Stimulated activated CD4-positive, alpha-beta T cell treated with anti-CD3 and anti-CD28 coated beads, Interleukin-1b, Interleukin-23, amount 100 ng/mL, for 48 hours (primary cell): ENCODE measurements at places on chromosomes 5 and 9.
A peak's percentile ranks its signal among the peaks of the same experiment; 100 is the strongest.

DNA sequence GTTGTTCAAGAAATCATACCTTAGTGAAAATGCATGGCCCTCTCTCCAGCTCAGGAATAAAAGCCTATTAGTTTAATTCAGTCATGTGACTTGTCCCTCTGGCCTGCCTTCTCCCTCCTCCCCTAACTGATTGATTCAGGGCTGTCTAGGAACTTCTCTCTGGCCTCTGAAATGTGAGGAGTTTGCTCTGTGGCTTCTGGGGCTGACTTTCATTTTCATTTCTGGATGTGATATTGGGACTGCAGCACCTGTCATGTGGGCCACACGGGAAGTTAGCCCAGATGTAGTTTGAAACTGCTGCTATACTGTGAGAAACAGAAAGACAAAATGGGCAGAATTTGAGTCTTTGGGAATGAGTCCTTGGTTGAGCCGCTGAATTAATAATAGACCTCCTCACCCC lies 44.8 kb downstream of the PARP8 start:
- DNase-seq: peak; percentile 54

- DNase-seq: no peak
Measured at GRCh38 chr5:64575561-64575960, 69.7 kb downstream of the RGS7BP start.

DNA sequence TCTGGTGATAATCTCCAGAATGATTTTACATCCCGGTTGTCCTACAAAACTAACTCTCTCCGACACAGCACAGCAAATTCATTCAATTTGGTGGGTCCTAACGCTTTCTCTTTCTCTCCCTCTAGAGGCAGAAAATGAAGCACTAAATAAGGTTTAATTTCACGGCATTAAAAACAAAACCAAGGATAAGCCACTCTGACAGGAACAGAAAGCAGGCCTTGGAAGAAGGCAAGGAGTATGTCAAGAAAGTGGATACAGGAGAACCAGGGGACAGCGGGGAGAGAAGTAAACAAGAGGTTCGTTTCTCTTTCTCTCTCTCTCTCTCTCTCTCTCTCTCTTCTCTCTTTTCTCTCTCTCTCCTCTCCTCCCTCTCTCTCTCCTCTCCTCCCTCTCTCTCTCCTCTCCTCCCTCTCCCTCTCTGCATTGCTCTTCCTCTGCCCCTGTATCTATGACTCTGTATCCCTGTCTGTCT lies 49.8 kb downstream of the EBF1 start:
- no peak for DNase-seq

GRCh38 chr9:2679011-2679410 lies 38.3 kb upstream of the KCNV2 start:
- no peak for DNase-seq

- DNase-seq: no peak
Measured at GRCh38 chr9:68577774-68578591, 37.3 kb upstream of the TMEM252 start.

DNA sequence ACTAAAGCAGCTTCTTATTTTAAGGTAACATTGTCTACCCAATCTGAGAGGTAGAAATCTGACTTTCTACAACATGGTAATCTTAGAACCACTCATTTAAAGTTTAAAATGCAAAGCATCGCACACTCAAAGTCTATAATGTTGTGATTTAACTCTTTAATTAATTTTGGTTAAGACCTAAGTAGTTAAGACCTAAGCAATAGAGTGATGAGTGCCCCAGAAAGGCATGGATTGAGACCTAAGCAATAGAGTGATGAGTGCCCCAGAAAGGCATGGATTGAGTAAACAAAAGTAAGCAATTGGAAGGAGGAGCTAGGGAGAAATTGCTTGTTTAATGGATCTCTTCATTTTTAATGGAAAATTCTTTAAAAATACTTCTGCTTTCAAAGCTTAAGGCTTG lies 86.8 kb downstream of the NLN start:
- no peak for DNase-seq

- no peak for DNase-seq
Measured at GRCh38 chr9:136059321-136059791, 35.7 kb downstream of the NACC2 start.

- no peak for DNase-seq
Measured at GRCh38 chr5:173290477-173291131, 37.6 kb downstream of the STC2 start.

- DNase-seq: peak; percentile 52
Measured at GRCh38 chr5:102681403-102681983, 73.6 kb upstream of the PAM start.

- peak; percentile 37 for DNase-seq
Measured at GRCh38 chr5:149616727-149617285, 35.5 kb downstream of the ARHGEF37 start.

DNA sequence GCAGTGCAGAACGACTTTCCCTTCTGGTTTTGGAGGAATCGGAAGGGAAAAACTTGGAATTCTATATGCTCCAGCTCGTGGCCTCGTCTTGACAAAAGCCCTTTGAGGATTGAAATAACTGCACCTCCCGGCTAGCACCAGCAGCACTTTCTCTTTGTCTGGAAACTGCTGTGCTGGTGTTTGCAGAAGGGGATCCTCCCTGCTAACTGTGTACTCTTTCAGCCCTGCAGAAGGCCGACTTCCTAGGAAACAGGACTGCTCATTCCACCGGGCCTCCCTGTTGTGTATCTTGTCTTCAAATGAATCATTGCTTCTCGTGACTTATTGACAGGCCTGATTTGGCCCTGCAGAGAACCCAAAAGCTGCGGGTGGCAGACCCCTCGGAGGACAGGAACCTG lies 23.6 kb downstream of the STC2 start:
- DNase-seq: no peak

DNA sequence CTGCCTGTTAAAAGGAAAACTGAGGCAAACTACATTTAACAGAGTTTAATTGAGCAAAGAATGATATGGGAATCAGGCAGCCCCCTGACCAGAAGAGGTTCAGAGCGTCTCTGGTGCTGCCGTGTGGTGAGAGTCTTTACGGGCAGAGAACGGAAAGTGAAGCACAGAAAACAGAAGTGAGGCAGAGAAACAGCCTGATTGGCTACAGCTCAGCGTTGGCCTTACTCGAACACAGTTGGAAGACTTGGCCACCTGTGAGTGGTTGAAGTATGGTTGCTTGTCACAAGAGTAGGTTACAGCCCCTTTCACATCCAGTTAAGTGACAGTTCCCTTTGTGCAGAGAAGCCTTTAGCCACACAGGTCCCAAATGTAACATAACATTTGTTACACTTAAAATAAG lies 16.9 kb upstream of the FBP1 start:
- DNase-seq: peak; percentile 56

- DNase-seq: no peak
Measured at GRCh38 chr5:140043508-140043872, 391 bp upstream of the NRG2 start.

GRCh38 chr5:135179308-135179980 lies 145.4 kb upstream of the PITX1 start:
- no peak for DNase-seq

- no peak for DNase-seq
Measured at GRCh38 chr5:16679863-16680262, 63.1 kb upstream of the RETREG1 start.

- no peak for DNase-seq
Measured at GRCh38 chr5:22844155-22844554, 9.0 kb downstream of the CDH12 start.

DNA sequence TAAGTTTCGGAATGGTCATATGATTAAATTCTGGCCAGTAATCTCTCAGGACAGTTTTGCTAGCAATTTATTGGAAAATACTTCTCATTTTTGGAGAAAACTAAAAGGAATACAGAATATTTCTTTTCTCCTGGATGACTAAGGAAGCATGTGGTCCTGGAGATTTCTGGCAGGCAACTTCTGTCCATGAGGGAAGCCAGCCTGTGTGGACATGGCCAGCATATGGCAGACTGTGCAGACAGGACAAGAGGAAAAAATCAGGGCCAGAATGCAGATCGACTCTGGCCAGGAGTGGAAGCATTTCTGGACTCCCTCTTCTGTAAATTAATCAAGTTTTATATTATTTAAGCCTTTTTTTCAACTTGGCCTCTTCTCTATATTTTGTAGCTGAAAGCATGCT lies 100.4 kb upstream of the CDH18 start:
- no peak for DNase-seq

- DNase-seq: no peak
Measured at GRCh38 chr5:35373249-35373648, 143.0 kb upstream of the PRLR start.

DNA sequence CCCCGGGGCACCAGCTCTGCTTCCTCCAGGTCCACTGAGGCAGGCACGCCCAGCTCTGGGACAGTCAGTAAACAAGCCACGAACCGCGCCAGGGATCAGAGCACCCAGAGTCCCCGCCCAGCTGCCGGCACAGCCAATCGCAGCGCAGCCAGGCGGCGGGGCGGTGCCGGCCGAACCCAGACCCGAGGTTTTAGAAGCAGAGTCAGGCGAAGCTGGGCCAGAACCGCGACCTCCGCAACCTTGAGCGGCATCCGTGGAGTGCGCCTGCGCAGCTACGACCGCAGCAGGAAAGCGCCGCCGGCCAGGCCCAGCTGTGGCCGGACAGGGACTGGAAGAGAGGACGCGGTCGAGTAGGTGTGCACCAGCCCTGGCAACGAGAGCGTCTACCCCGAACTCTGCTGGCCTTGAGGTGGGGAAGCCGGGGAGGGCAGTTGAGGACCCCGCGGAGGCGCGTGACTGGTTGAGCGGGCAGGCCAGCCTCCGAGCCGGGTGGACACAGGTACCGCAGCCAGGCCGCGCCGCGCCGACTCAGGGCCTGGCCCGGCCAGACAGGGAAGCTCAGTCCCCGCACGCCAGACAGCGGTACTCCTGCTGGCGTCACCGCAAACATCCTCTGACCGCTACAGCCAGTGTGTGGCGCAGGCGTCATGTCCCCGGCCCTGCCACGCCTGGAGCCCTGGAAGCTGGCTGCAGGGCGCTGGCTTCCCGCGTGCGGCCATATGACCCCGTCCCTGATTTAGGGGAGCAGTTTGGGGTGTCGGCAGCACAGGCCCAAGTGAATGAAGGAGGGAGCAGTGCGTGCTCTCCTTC lies at the start of gene CTSL:
Gene CTSL (plus strand): TSS at position 220 of the 810 bp plus-strand sequence. CDS start 1,485 bp downstream, outside the sequence.
- peak; percentile 51 for DNase-seq

GRCh38 chr5:665956-666711 lies 27.0 kb downstream of the TPPP start:
- no peak for DNase-seq

DNA sequence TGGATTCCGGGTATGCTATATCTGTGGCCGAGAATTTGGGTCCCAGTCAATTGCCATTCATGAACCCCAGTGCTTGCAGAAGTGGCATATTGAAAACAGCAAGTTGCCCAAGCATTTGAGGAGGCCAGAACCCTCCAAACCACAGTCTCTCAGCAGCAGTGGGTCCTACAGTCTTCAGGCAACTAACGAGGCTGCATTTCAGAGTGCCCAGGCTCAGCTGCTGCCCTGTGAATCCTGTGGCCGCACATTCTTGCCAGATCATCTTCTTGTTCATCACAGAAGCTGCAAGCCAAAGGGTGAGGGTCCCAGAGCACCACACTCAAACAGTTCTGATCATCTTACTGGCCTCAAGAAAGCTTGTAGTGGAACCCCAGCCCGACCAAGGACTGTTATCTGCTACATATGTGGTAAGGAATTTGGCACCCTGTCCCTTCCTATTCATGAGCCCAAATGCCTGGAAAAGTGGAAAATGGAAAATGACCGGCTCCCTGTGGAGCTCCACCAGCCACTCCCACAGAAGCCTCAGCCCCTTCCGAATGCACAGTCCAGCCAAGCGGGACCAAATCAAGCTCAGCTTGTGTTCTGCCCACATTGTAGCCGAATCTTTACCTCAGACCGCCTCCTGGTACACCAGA lies 23.0 kb downstream of the ZNF474 start:
- DNase-seq: no peak

DNA sequence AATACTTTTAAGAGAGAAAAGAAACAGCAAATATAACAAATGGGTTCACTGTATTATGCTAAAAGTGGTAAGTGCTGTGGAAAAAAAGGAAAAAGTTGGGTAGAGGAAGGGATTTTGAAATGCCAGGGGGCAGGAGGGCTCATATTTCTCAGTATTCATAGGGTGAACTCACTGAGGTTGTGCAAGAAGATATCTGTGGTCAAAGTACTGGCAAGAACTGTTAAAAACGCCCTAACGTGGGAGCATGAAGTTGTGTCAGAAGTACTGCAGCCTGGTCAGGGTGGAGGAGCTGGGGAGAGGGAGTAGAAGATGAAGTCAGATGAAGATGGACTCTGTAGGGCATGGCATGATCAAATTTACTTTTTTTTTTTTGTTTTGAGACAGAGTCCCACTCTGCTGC lies 31.2 kb upstream of the SLC28A3 start:
- DNase-seq: no peak

DNA sequence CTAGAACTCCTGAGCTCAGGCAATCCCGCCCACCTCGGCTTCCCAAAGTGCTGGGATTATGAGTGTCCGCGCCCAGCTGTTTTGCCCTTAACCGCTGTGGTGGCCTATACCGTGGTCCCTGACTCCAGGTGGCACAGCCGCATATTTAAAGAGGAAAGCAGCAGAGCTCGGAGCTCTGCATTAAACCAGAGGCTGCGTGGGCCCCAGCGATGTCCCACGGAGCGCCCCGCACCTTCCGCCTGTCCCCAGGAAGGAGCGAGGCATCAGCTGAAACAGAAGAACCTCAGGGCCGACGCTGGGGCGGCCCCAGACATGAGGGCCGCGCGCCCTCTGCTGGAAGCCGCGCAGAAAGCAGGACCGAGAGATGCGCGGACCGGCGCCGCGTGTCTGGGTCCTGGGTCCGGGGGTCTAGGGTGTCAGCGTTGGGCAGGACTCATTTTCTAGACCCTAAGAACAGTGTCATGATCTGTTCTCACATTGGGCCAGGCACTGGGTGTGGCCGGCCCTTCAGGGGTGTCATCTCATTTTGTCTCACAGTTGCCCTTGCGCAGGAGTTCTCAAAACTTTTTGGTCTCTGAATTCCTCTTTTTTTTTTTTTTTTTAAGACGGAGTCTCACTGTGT lies 37.7 kb downstream of the LAMC3 start:
- DNase-seq: peak; percentile 70

GRCh38 chr5:18048449-18048848 lies 414.2 kb downstream of the TAF11L14 start:
- no peak for DNase-seq

- no peak for DNase-seq
Measured at GRCh38 chr9:94801234-94801633, 74.7 kb downstream of the AOPEP start.

DNA sequence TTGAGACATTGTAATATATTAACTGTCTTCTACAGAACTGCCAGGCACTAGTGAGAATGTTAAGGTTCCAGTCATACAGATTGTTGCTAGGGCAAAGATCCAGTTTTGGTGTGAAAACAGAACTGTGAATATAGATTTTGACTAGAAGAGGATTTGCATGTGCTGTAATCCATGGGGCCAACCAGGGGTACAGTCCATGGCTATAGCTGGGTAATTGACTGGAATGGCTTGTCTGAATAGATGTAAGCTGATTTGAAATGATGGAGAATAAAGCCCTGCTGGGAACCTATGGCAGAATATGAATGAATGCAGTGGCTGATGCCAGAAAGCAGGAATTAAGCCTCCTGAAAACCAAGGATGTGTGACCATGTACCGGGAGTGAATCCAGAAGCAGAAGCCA lies 748.5 kb upstream of the CDH10 start:
- DNase-seq: no peak

DNA sequence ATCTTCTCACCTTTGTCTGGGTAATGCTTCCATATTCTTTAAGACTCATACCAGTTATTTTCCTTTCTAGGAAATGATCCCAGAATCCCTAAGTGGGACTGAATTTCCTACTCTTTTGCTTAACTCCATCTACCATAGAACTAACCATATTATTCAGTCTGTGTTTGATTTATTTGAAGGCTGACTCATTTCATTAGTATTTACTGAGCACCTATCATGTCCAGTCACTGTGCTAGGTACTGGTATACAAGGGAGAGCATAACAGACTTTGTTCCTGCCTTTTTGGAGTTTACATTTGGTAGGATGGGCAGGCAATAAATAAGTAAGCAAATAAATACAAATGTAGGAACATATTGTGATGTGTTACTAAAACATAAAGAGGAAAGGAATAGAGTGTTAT lies 4.3 kb downstream of the NPR2 start:
- DNase-seq: no peak
